ENCODE measurements at places on chromosomes 2 and 18. TPM values are rescaled to one million over a fixed set of nuclear protein-coding genes. Genes with fewer than 3 reads are reported as not detected.

DNA sequence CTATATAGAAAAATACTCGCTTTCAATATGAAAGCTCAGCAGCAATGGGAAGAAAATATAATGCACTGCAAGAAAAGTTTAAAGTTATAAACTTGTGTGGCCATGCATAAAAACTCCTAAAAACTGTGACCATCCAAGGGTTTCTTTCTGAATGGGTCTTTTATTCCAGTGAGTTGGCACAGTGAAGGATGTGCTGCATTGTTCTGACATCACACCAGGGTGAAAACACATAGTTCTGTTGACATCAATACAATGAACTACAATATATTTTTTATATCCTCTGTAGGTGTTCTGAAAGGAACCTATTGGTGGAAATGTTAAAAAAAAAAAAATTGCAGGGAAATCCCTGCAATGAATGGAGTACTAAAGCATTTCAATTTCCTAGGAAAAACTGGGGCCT lies 80.2 kb downstream of the CDH20 start:
- no peak for DNase-seq

GRCh38 chr2:14677039-14677438 lies 44.5 kb downstream of the LRATD1 start:
- DNase-seq = no peak

KCNE4 gene
- 2.3 TPM for polyA plus RNA-seq

DNA sequence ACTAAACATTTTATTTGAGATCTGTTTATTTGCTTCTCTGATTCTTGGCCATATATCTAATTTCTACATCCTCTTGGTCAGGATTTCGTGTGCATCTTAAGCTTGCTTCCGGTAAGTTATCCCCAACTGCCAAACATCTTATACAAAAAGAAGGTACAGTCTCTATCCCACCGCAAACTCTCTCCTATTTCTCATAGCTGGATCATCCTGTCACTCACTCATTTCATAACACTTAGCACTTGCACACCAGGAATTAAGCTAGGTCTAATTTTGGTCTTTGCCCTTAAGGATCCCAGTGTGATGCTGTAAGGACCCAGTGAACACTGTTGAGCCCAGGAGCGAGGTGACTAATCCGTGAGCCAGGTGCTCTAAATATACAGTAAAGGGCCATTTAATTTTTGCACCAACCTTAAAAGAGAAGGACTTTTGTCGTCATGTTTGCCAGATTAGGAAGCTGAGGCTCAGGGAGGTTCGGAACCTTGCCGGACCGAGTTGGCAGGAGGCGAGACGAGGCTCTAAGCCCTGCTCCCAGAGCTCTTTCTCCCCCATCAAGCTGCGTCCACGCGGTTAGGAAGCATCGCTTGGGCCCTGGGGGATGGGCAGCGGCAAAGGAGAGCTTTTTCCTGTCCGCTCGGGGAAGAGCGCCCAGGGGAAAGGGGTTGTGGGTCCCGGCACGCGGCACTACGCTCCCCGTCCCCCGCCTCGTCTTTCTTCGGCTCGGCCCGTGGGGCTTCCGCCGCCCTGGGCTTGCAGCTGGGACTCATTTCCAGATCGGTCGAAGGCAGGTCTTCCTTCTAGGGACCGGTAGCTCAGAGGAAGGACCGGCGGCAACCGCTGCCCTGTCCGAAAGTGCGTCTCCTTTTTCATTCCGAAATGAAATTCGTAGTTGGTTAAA lies 4.1 kb upstream of the ITPRIPL1 start:
- DNase-seq = peak; percentile 42

- no peak for DNase-seq
These were observed 139.6 kb upstream of the TRIB2 start for GRCh38 chr2:12577091-12577490.

DNA sequence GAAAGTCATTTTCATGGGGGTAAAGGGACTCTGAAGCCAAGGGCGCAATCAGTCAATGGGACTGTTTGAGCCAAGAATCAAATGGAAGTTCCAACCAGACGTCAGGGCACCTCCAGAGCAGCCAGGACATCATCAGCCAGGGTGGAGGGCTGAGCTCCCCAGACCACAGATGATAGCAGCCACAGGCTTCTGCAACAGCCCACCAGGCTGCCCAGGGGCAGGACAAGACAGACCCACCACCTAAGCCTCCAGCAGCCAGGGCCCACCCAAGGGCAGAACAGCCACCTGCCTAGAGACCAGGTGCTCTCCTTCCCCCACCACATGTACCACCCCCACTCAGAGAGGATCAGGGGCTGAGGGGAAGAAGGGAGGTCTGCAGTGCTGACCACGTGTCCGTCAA lies 53.8 kb upstream of the SLC66A3 start:
- no peak for DNase-seq

DNA sequence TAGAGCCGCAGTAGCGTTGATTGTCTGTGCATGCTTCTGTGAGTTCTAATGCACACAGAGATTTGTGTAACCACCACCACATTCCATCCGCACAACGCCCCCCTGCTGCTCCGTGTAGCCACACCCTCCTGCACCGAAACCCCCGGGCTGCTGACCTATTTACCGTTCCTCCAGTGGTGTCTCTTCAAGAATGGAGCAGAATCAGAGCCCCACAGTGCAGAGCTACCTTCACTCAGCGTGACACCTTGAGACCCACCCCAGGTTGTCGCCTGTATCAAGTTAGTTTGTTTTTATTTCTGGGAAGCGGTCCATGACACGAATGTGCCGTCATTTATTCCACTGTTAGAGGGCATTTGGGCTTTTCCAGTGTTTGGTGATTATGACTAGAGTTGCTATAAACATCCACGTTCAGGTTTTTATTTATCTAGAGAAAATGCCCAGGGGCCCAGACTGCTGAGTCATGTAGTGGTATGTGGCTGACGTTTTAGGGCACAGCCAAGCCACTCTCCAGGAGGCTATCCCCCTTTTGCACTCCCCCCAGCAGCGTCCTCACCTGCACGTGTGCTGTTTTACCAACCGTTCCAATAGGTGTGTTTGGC lies 266.8 kb downstream of the NDUFA10 start:
- DNase-seq = peak; percentile 84

GRCh38 chr18:77098029-77098428 lies 34.6 kb downstream of the MBP start:
- DNase-seq = no peak

- no peak for DNase-seq
These were observed 143.5 kb downstream of the TGIF1 start for GRCh38 chr18:3593381-3593903.

GRCh38 chr2:222440673-222441422 lies 16.5 kb downstream of the SGPP2 start:
- DNase-seq = peak; percentile 18

GRCh38 chr2:235863414-235863813 lies 304.8 kb downstream of the GBX2 start:
- DNase-seq = no peak

HOXD11 gene
- 3.7 TPM for polyA plus RNA-seq

- peak; percentile 42 for DNase-seq
These were observed 12.0 kb upstream of the BCL11A start for GRCh38 chr2:60565472-60565871.

HTR2B gene
- 0.22 TPM for polyA plus RNA-seq

TLX2 gene
- polyA plus RNA-seq = 0.58 TPM

SGPP2 gene
- 0.08 TPM for polyA plus RNA-seq

- no peak for DNase-seq
These were observed 247.0 kb downstream of the ICOS start for GRCh38 chr2:204183608-204184007.

GRCh38 chr2:39447266-39448168 lies 10.4 kb upstream of the MAP4K3 start:
- DNase-seq = no peak

PPP4R1 gene
- 41.5 TPM for polyA plus RNA-seq

- DNase-seq = no peak
These were observed 172.8 kb downstream of the ANTXR1 start for GRCh38 chr2:69185807-69186206.

DNA sequence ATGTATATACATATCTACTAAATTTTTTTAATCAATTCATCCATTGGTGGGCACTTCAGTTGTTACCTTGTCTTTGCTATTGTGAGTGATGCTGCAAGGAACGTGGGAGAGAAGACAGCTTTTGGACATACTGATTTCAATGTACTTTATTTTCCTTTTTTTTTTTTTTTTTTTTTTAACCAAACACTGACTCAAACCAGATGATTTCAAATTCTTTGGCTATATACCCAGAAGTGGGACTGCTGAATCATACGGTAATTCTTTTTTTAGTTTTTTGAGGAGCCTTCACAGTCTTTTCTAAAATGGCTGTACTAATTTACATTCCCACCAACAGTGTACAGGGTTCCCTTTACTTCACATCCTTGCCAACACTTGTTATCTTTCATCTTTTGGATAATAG lies 204.7 kb downstream of the INSIG2 start:
- DNase-seq = no peak

DNA sequence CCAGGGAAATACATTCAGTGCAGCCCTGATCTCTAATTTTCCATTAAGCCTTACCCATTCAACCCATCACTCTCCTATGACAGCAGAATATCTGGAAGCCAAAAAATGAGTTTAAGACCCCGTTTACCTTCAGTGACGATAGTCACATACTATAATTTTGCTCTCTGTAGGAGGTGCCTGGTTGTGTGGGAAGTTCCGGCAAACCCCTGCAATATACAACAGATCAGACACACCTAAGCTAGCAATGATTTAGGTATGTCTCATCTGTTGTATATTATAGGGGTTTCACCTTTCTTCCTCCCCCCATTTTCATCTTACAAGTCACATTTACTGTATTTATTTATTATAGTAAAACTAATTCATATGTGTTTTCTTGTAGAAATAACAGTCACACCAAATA lies 101.7 kb downstream of the DOCK10 start:
- no peak for DNase-seq

RNASEH1 gene
- polyA plus RNA-seq = 56.8 TPM

PAIP2B gene
- 0.61 TPM for polyA plus RNA-seq

DNA sequence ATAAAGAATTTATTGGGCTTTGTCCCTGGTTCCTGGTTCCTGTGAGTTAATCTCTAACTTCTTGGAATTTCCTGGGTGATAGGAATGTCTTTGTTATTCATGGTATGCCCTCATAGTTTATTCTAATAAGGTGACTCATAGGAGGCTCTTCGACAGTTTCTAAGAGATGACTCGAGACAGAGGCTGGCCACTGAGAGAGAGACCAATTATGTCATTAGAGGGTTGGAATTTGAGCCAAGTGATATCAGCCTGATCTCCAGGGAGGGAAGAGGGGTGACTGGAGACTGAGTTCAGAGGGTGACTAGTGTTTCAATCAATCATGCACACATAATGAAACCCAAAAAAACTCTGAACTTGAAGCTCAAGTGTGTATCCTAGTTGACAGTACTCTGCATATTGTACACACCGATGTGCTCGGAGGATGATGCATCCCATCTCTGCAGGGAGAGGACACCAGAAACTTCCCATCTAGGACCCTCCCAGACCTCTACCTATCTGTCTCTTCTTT lies 185.7 kb downstream of the MTCL1 start:
- DNase-seq = peak; percentile 68

- no peak for DNase-seq
These were observed 73.8 kb downstream of the CLIP4 start for GRCh38 chr2:29189052-29189451.

DNA sequence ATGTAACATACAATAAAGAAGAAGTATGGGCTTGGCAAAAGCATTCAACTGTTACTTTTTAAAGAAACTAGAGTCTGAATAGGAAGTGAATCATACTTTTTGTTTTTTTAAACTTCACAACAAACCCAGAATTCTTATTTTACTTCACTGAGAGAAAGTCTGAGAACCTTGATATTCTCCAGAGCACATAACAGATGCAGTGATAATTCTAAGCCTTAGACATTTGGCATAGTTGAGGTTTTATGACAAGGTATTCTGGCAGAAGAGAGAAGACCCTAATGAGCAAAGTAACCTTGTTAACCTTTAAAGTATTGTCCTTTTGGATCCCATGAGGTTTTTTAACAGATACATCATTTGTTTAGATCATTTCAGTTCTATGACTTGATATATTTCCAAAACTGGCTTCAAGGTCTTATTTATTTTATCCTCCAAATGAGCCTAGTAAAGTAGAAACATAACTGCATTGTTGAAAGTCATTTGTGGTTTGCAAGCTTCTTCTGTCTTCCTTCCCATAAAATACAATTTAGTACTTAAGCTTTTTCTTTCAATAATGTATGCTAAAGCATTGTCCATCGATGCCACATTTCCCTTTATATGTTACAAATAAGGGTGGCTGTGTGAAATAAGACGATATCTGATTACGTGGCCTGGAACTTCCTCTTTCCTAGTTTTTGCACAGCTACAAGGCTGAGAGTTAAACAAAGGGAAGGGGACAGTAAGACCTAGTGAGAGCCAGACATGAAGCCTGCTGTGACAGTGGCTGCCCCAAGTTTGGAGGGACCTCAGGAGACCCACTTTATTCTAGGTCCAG lies 86.1 kb upstream of the ITPRID2 start:
- DNase-seq = no peak

DNA sequence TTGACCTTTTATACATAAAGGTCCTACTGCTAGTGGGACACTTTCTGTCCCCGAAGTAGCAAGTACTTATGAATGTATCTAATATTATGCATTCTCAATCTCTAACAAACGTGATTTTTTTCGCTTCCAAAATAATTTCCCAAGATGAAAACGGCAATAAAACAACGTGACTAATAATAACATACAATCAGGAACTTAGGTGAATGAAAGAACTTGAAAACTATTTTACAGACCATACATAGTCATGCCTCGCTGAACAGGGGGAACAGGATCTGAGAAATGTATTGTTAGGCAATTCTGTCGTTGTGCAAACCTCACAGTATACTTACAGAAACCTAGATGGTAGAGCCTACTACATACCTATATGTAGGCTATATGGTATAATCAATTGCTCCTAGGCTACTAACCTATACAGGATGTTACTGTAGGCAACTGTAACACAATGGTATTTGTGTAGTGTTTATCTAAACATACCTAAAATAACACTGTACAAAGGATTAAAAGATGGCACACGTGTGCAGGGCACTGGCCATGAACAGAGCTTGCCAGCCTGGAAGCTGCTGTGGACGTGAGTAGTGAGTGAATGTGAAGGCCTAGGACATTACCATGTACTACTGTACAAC lies 2.5 kb downstream of the RTN4 start:
- peak; percentile 52 for DNase-seq

DNA sequence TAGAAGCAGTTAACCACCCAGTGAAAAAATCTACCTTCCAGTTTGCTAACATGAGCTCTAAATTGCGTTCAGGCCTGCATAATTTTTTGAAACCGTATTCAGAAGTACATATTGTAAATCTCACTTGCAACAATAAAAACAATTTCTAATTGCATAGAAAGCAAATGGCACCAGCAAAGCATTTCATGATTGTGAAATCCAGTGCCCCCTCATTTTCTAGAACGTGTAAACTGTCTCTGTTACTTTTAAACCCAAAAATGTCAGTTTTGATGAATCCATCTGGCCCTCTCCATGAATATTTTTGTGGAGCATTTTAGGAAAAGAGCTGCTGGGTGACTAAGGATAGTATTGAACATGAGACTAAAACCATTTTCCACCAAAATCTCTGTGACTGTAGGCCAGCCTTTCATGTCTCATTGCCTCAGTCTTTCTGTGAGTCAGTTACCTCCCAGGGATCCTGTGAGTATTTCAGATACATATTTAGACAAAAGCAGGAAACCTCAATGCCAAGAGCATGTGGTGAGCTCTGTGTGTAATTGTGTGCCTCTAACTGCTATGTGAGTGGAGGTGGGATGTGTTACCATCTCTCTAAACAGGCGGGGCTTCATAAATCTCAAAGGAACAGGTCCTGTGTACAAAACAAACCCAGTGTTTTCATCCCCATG lies 477.8 kb upstream of the DCC start:
- DNase-seq = no peak

Measured in A549 (cell line).